ENCODE measurements at places on chromosomes 3 and 15.

DNA sequence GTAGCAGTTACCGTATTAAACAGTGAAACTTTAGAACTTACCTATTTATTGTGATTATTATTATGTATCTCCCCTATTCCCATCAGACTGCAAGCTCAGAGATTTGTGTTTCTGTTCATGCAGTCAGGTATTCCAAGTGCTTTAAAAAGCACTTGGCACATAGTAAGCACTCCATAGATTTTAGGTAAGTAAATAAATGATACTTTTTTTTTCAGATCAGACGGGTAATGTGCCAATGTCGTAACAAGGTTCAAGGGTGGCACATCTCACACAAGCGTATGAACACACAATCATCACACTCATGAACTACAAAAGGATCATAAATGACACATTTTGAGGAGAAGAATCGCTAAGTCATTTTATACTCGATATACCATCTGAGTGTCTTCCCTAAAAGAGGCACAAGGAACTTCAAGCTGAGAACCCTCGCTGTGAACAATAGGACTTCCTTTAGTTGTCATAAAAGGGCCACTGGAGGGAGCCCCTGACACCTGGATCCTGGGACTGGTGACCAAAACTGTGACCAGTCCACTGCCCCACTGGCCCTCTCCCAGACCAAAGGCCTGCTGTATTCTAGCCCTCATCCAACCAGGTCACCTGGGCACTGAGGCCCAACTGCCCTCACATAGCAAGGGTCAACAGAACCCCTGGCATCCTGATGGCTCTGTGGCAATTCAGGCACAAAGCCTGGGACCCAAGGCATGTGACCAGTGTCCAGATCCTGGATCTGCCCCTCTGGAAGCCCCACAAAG is 32.1 kb downstream of the KIF9 start:
- no peak for DNase-seq

GRCh38 chr3:171936191-171936841 is 93.2 kb downstream of the TMEM212 start:
- no peak for DNase-seq

GRCh38 chr15:43487271-43487895 is 5.6 kb downstream of the TP53BP1 start:
- DNase-seq: no peak

DNA sequence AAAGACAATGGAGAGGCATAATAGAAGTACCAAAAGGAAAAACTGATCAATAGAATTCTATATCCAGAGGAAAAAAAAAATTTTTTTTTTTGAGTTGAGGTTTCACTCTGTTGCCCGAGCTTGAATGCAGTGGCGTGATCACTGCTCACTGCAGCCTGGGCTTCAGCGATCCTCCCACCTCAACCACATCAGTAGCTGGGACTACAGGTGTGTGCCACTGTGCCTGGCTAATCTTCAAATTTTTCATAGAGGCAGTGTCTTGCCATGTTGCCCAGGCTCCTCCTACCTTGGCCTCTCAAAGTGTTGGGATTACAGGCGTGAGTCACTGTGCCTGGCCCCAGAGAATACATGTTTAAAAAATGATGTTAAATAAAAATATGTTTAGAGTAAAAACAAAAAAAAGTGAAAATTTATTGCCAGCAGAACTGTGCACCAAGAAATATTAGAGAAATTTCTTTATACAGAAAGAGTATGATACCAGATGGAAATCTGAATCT is 154.3 kb upstream of the ZBTB20 start:
- no peak for DNase-seq

GRCh38 chr3:14771593-14772497 is 46.9 kb upstream of the FGD5 start:
- DNase-seq: no peak

GRCh38 chr3:7520059-7520458 is 659.1 kb downstream of the GRM7 start:
- DNase-seq: no peak
